ENCODE measurements at places on chromosomes 2 and 18.

GRCh38 chr2:193895226-193895625 is 1700.5 kb upstream of the TMEFF2 start:
- DNase-seq = no peak

- DNase-seq = no peak
These were observed 267.1 kb downstream of the RAD51AP2 start for GRCh38 chr2:17251171-17251570.

DNA sequence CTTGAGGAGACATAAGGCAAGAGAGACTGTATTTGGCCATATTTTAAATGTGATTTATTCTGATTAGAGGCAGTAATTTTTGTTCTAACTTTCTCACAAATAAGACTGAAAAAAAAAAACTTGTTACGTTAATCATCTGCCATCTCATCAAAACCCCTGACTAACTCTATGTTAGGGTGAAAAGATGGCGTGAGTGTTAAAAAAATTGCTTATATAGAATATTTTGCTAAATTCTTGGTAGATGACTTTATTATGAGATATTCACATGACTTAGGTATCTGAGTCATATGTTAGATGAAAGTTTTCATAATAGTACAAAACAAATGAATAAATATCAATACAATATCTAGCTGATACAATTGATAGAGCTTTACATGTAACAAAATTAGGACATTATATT is 1508.7 kb upstream of the TMEFF2 start:
- DNase-seq = no peak

- DNase-seq = no peak
These were observed 141.1 kb downstream of the MBD5 start for GRCh38 chr2:148161909-148162435.

DNA sequence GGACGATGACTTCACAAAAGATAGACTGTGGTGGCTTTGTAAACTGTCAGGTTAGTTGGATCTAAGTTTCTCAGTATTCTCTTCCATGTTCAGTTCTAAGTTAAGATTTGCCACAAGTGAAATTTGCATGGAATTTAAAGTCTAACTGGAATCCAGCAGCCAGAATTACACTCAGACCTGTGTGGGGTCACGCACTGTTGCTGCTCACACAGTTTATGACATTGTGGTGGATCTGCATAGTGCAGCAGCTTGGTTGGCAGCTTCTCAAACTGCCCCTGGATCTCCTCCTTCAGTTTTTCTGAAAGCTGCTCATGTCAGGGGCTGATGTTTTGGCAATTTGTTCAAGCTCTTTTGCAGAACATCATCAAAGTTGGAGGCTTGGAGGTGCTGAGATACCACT is 228.1 kb upstream of the KCNJ3 start:
- no peak for DNase-seq

DNA sequence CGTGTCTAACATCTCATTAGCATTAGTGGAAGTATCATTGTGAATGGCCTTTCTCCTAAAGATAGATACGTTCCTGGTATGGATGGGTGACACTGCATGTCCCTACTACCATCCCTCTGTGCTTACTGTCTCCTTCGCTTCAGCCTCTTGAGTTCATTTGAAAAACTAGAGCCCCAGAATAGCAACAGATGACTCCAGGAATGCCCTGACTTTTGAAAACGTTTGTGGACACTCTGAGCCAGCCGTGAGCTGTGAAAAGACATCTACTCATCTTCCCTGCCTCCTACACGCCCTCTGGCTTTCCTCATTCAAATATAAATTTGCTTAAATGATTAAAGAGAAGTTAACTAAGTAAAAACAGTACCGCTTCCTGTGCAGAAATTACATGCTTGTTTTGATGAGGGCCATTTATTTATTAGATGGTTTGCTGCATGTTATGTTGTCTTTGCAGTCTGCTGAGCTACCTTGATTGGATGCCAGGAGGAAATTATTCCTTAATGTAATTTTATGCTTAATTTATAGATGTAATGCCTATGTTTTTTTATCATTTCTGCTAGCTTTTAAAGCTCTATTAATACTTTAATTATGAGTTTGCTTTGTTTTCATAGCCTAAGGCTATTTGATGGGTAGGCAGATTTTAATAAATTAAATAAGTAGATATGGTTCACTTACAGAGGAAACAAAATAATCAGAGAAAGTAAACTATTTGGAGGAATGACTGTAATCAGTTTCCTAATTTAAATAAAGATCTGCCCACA is 32.1 kb upstream of the MYO3B start:
- no peak for DNase-seq

- no peak for DNase-seq
These were observed 60.9 kb upstream of the MGAT5 start for GRCh38 chr2:134193006-134193405.
